ENCODE measurements at places on chromosomes 6 and 20. TPM values are rescaled to one million over a fixed set of nuclear protein-coding genes. Genes with fewer than 3 reads are reported as not detected.

The GGTLC1 gene
- total RNA-seq: not detected

The FNDC11 gene
- 0.20 TPM for total RNA-seq

The MUCL3 gene
- not detected for total RNA-seq

The GTPBP2 gene
- 107 TPM for total RNA-seq

The KIAA0408 gene
- 12.2 TPM for total RNA-seq

The MACROD2 gene
- total RNA-seq: not detected

The SLC22A1 gene
- total RNA-seq: 1.3 TPM

The PTK7 gene
- total RNA-seq: 0.35 TPM

The OR14J1 gene
- not detected for total RNA-seq

The TCF15 gene
- not detected for total RNA-seq

The MEI4 gene
- not detected for total RNA-seq

The TCP11 gene
- total RNA-seq: not detected

The RAB44 gene
- total RNA-seq: 0.25 TPM

The OPRL1 gene
- total RNA-seq: 1.2 TPM

The ADAM33 gene
- not detected for total RNA-seq

The ILRUN gene
- 86.6 TPM for total RNA-seq

The FBXO30 gene
- 5.0 TPM for total RNA-seq

The SNAI1 gene
- total RNA-seq: 0.38 TPM

The SNPH gene
- total RNA-seq: 2.9 TPM

The PNLDC1 gene
- 0.25 TPM for total RNA-seq

The TREM1 gene
- total RNA-seq: not detected

The SIRPG gene
- 109 TPM for total RNA-seq

The ISM1 gene
- not detected for total RNA-seq

The CFAP61 gene
- not detected for total RNA-seq

The HLA-DQA1 gene
- total RNA-seq: 35.4 TPM

The TGM3 gene
- not detected for total RNA-seq

The IMPG1 gene
- total RNA-seq: not detected

The FGD2 gene
- total RNA-seq: 4.7 TPM

The LZTS3 gene
- 1.0 TPM for total RNA-seq

Data from activated CD4-positive, alpha-beta memory T cell treated with anti-CD3 and anti-CD28 coated beads, Interleukin-2, amount 10 ng/mL, durations not matched to agents 7 days and 5 days (primary cell).